ENCODE measurements at places on chromosomes 4 and X. TPM values are rescaled to one million over a fixed set of nuclear protein-coding genes. Genes with fewer than 3 reads are reported as not detected.

The CD38 gene
- 3.5 TPM for polyA plus RNA-seq

The TMEM35A gene
- polyA plus RNA-seq = 0.66 TPM

The AKAP4 gene
- not detected for polyA plus RNA-seq

The SLC10A7 gene
- polyA plus RNA-seq = 1.8 TPM

The WDR17 gene
- 0.32 TPM for polyA plus RNA-seq

The HTN3 gene
- polyA plus RNA-seq = not detected

The SH3BP2 gene
- 21.7 TPM for polyA plus RNA-seq

The HEPH gene
- polyA plus RNA-seq = 16.0 TPM

The WNK3 gene
- 0.45 TPM for polyA plus RNA-seq

The PIGA gene
- polyA plus RNA-seq = 6.3 TPM
